Progenitor cell of endocrine pancreas (in vitro differentiated cells): ENCODE measurements at places on chromosomes 1 and 21.

- peak; percentile 58 for DNase-seq
Observed at GRCh38 chr21:41816583-41817165, 49.8 kb upstream of the RIPK4 start.

GRCh38 chr1:150053926-150054325, 13.7 kb upstream of the VPS45 start:
- no peak for DNase-seq

DNA sequence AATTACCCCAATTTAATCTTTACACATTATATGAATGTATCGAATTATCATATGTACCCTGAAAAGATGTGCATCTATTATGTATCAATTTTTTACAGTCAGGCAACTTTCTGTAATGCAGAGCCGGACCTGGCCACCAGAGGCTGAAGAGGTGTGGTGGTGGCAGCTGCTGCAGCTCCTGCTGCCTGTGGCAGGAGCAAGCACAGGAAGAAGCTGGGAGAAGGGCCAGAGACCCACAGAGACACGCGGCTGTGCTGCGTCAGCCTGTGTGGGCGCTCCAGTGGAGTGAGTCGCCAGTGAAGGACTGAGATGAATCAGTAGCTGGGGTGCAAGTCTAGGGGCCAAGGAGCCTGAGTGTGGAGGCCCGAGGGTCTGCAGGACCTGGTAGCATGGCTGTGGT, 74.3 kb upstream of the COG2 start:
- DNase-seq, result no peak

DNA sequence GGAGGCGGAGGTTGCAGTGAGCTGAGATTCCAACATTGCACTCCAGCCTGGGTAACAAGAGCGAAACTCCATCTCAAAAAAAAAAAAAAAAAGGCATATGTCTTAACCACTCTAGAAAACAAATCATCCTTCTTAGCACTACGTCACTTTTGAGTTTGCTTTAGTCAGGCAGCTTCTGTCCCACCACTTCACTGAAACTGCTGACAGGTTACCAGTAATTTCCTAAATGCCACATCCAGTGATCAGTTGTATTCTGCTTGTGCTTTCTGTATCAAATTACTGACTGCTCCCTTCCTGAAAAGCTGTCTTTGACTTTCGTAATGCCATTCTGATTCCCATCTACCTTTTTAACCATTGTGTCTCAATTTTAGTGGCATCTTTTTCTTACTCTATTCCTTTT, 21.7 kb downstream of the RCOR3 start:
- no peak for DNase-seq

DNA sequence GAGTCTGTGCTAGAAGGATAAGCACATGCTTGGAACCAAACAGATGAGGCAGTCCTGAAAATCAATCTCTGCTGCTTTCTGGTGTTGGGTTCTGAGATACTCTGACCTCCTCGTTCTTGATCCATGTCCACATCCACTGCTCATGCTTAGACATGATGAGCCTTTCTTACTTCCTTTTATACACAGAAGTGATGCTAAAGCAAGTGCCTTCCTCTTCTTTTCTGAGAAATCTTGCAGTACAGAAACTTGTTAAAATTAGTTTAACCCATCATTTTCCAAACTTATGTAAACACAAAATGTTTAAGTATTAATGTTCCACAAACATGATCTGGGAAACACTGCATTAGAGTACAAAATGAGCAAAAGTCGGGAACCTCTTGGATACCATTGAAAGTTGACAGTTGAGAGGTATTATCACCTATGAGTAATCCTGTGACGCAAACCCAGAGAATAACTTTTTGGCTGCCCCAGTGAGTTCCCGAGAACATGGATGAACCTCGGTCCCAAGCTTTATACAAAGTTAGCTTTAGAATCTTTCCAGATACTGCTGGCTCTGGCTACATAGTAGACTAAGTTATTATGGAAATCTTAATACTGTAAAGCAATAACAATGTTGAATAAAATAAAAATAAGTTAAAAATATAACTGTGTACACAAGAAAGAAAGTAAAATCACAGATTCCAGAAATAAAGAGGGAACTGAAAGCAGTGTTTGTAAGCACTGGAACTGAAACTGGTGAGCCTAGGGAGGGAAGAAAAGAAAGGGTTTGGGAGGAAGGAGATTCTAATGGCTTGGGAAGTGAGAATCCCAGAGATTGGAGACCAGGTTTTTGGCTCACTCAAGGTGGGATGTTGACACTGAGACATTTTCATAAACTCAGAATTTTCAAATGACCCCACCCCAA, 429.3 kb upstream of the RUNX1 start:
- DNase-seq, result no peak

DNA sequence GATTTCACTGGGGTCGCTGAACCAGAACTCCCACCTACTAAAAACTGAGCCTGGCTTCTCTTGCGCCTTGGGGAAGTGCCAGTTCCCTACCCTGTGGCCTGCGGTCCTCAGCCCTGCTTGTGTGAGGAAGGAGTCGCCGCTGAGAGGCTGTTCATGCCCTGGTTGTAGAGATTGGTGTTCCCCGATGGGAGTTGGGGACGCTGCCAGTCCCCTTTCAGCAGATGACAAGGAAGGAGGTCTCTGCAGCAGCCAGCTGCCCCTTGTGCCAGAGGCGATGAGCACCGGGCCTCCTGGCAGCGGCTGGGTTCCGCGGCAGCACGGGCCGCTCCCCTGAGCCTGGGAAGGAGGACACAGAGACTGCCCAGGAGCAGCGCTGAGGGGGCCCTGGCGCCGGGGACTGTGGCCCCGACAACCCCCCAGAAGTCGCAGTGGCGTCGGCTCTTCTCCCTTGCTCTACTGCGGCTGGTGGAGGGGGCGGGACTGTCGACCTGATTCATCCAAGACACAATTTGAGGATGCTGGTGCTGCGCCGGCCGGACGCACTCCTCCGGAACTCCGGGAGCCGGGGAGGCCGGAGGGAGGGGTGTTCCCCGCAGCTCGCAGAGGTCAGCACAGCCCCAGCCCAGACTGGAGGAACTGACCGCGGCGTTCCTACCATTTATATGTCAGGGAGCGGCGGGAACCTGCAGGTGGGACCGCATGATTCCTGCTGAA, 12.0 kb upstream of the ADORA3 start:
- no peak for DNase-seq

GRCh38 chr21:31801551-31802219, 69.8 kb upstream of the SCAF4 start:
- no peak for DNase-seq

DNA sequence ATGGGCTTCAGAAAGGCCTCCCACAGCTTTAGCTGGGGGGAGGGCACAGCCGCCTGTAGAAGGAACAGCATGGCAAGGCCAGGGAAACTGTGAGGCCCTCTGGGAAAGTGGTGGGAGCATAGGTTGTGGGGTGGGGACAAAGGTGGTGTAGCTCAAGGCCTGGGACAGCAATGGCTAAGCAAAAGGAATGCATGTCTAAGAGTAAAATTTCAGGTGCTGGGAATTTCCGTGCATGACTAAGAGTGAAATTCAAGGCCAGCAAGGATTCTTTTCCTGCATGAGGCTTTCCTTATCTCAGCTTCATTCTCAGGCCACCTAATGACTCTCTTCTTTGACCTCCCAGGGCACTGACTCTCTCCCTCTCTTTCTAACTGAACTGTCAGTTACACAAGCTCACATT, 86.5 kb upstream of the WNT4 start:
- DNase-seq, result no peak

- no peak for DNase-seq
Observed at GRCh38 chr1:223258751-223259198, 105.2 kb downstream of the SUSD4 start.

DNA sequence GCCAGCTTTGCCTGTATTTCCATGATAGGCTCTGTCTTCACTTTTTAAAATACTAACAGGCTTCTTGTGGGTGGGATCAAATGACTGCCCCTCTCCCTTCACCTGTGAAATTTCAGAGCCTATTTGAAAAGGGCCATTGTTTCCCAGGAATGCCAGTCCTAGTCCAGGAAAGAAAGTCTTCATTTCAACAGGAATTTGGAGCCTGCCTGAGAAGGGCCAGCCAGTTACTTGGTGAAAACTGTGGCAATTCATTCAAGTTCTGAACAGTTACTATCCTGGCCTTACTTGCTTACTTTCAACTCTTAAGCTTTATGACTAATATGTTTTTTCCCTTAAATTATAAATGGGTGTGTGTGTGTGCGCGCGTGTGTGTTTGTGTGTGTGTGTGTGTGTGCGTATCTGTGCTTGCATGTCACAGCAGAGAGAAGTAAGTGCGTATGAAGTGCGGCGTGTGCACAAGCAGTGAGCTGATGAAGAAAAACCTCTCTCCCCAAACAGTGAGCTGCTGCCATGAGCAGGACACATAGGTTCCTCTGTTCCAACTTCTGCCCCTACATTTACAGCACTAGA, 67.5 kb upstream of the RNPC3 start:
- no peak for DNase-seq
